Mesendoderm (in vitro differentiated cells): ENCODE measurements at places on chromosomes 5 and 9.

- no peak for DNase-seq
Observed at GRCh38 chr5:120012431-120012830, 383.1 kb downstream of the FAM170A start.

- DNase-seq, result no peak
Observed at GRCh38 chr5:61620699-61621182, 288.7 kb downstream of the ZSWIM6 start.

- DNase-seq, result no peak
Observed at GRCh38 chr5:39631958-39632357, 207.2 kb upstream of the DAB2 start.

DNA sequence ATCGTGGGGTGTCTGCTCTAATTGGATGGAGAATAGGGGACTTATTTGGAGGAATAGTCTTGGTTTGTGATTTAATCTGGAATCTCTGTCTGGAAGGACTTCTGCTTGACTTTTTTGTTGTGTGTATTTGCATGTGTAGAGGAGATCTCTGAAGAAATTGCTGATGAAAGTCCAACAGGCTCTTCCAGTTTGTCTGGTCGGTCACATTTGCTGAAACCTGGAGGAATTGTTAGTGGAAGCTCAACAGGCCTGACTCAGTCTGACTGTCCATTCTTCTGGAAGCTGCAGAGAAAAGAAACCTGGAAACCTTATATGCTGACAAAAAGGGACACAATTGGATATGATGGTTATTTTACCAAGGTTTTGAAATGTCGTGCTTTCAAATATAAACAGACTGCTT is 33.4 kb upstream of the TENT2 start:
- DNase-seq, result no peak

GRCh38 chr5:59360130-59360555 is 533.4 kb downstream of the PDE4D start:
- peak; percentile 38 for DNase-seq

- DNase-seq, result no peak
Observed at GRCh38 chr5:113447498-113448050, 12.8 kb upstream of the TSSK1B start.

DNA sequence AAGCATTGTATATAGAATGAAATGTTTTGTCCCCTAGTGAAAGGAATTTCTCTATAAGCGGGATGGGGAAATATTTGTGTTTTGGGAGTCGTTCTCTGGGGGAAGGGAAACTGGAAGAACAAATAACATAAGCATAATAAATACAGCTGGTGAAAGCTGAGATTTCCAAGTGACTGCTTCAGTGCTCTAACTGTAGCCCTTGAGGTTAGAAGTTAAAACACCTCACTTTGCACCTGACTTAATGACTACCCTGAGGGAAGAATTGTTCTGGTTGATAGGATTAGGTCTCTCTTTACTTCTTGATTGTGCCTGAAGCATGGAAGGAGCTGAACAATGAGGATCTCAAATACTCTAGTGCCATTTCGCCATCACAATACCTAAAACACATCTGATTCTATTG is 307.4 kb downstream of the MAN2A1 start:
- DNase-seq, result peak; percentile 66
